ENCODE measurements at places on chromosomes 2 and 18.

- H3K36me3 ChIP-seq, result peaks cover 18% of the 10 kb centered on the region
- H3K27me3 ChIP-seq, result no peaks in the 10 kb centered on the region
- no peak overlapping the region for H3K4me3 ChIP-seq
- no peaks in the 10 kb centered on the region for H3K4me1 ChIP-seq
- no peak overlapping the region for H3K27ac ChIP-seq
Measured at GRCh38 chr2:143482316-143482715, 353.1 kb downstream of the ARHGAP15 start.

- H3K4me1 ChIP-seq, result no peaks in the 10 kb centered on the region
- H3K27ac ChIP-seq, result no peak overlapping the region
- H3K27me3 ChIP-seq, result peaks cover 3% of the 10 kb centered on the region
- DNase-seq, result no peak
- no peaks in the 10 kb centered on the region for H3K36me3 ChIP-seq
- H3K4me3 ChIP-seq, result no peak overlapping the region
Measured at GRCh38 chr2:128425731-128426620, 107.3 kb upstream of the HS6ST1 start.

DNA sequence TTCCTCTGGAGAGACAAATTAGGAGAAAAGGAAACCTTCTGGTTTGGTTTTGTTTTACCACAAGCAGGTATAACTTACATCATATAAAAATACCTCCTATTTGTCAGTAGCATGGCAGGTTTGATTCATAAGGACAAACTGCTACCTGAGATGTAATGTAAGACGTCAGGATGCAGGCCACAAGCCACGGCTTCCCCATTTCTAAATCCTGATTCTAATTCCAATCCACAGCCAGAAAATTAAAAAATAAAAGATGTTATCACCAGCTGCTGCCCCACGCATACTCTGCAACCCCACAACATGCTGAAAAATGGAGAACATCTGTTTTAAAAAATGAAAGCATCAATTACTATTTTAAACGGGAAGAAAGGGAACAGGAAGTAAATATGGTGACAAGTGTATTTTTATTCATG, 197.6 kb downstream of the BCL11A start:
- no peaks in the 10 kb centered on the region for H3K4me1 ChIP-seq
- no peaks in the 10 kb centered on the region for H3K36me3 ChIP-seq
- no peak overlapping the region for H3K4me3 ChIP-seq
- H3K27ac ChIP-seq, result no peak overlapping the region
- no peaks in the 10 kb centered on the region for H3K27me3 ChIP-seq

DNA sequence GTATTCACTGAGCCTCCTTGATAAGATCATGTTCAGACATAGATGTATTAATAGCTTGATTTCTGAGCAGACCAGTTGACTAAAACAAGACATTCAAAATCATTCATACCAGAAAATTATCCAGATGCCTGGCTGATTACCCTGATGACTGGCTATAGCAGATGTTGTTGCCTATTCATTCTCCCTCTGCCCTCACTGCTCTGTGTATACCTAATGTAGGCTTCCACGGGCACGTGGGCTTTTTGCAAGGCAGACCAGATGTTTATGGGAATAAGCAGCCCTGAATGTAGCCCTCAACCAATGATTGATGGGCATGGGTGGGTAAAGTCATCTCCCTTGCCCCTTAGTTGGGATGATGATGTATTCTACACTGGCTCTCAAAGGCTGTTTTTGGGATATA, 289.1 kb downstream of the MBD2 start:
- H3K4me1 ChIP-seq, result no peaks in the 10 kb centered on the region
- H3K4me3 ChIP-seq, result no peak overlapping the region
- no peak for DNase-seq
- H3K27ac ChIP-seq, result no peak overlapping the region

DNA sequence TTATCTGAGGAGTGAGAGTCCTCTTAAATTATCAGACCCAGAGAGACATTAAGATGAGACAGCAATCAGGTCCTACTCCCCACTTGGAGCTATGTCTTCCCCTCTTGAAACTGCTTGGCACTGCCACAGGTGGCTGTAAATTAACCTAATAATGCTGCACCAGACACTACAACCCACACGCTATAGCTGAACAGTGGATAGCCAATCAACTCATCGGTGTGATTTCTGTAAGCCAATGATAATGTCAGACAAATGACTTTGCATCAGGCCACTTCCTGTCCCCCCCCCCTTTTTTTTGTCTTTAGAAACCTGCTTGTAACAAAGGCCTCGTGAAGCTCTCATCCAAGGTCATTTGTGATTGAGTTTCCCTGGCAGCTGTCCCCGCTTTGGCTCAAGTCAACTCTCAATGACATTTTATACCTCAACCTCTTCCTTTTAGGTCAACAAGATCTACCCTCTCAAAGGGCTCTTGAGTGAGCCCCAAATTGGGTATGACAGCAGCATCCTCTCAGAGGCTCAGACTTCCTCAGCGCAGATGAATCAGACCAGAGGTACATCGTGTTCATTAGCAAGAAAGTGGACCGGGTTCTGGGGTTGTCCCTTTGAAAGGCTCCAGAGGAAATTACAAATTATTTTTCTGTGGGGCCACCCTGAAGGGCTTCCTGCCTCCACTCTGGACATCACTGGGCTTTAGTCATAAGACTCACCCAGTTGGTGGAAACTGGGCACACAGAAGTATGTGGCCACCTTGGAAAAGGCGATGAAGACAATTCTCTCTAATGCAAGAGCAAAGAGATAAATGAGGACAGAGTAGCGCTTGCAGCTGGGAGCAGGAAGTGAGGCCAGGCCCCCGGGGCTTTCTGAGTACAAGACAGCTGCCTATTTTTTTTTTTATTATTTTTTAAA, 73.6 kb downstream of the COPS8 start:
- DNase-seq, result no peak
- peaks cover 5% of the 10 kb centered on the region for H3K4me1 ChIP-seq
- H3K27me3 ChIP-seq, result no peaks in the 10 kb centered on the region
- no peaks in the 10 kb centered on the region for H3K36me3 ChIP-seq

DNA sequence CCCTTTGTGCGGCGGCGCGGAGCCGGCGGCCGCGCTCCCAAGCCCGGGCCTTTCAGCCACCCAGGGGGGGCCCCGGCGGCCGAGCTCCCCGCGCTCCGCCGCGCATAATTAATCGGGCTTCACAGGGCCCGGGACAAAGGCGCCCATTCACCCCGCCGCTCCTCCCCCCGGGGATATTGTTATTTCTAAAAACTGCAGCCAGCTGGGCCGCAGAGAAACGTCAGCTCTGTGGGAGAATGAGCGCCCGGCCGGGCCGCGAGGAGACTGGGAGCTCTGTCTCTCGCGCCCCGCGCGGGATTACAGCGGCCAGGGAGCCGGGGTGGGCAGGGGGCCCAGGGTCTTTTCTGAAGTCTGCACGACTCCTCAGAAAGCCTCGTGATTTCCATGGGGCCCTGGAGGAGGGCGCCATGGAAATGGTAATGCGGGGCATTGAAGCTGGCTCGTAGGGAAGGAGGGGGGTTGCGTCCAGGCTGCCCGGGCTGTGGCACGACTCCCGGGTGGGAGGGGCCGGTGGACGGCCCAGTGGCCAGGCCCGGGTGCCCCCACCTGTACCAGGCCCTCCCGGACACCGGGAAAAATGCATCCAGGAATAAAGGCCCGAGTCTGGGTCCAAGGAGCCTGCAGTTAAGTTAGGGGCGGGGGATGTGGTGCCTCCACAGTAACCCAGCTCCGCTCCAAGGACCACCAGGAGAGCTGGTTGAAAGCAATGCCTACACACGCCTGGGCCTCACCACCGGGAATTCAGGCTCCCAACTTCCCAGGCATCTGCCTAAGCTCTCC, 125.3 kb downstream of the ZFP36L2 start:
- H3K27ac ChIP-seq, result no peak overlapping the region
- H3K36me3 ChIP-seq, result no peaks in the 10 kb centered on the region
- no peak for DNase-seq
- no peaks in the 10 kb centered on the region for H3K27me3 ChIP-seq
- no peak overlapping the region for H3K4me3 ChIP-seq
- peaks cover 4% of the 10 kb centered on the region for H3K4me1 ChIP-seq

- H3K4me3 ChIP-seq, result no peak overlapping the region
- H3K27me3 ChIP-seq, result no peaks in the 10 kb centered on the region
- DNase-seq, result no peak
- no peaks in the 10 kb centered on the region for H3K36me3 ChIP-seq
- no peak overlapping the region for H3K27ac ChIP-seq
- H3K4me1 ChIP-seq, result no peaks in the 10 kb centered on the region
Measured at GRCh38 chr18:53566626-53567025, 657.8 kb downstream of the MBD2 start.

DNA sequence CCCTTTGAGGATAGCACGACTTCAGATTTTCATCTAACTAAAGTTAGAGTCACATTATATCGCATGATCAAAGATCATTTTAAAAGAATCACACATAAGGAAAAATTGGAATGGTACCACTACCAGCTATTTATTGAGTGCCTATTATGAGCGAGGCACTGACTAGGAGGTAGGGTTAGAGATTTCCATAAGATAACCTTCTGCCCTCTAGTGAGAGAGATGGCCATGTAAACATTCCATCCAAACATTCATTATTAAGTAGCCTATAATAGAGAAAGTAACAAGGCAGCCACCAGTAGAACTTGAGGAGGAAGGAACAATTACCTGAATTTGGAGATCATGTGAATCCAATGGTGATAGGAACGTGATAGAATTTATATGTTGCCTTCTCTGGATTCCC, 25.4 kb upstream of the GLS start:
- H3K4me1 ChIP-seq, result peaks cover 3% of the 10 kb centered on the region
- DNase-seq, result no peak
- H3K4me3 ChIP-seq, result no peak overlapping the region
- no peak overlapping the region for H3K27ac ChIP-seq

DNA sequence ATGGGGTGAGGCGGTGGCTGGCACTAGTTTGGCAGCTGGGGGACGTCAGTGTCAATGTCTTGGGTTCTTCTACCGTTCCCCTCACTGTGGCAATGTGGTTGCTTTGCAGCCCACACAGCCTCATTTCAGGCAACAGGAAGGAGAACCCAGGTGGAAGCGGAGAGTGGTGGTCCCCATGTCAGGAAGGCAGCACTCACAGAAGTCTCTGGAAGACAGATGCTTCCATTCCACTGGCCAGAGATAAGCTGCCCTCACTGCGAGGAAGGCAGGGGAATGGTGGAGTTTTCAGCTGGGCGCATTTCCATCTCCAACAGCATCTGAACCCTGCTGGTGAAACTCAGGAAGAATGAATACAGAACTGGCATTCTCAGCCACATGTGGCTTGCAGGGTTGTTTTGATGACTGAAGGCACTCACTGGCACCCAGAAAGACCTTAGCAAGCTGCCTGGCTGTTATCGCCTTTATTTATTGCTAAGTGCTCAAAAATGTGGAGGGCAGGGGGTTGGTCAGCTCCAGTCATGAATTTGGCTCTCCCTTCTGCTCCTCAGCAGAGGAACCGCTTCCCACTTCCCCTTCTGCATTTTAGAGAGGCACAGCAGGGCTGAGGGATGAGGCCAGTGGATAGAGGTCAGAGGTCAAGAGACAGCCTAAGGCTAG, 19.4 kb downstream of the KCNIP3 start:
- H3K4me1 ChIP-seq, result no peaks in the 10 kb centered on the region
- DNase-seq, result no peak
- no peaks in the 10 kb centered on the region for H3K27me3 ChIP-seq
- H3K27ac ChIP-seq, result no peak overlapping the region

GRCh38 chr18:60066219-60066975, 166.6 kb downstream of the PMAIP1 start:
- H3K4me3 ChIP-seq, result no peak overlapping the region
- no peak for DNase-seq
- H3K36me3 ChIP-seq, result no peaks in the 10 kb centered on the region
- no peaks in the 10 kb centered on the region for H3K27me3 ChIP-seq

DNA sequence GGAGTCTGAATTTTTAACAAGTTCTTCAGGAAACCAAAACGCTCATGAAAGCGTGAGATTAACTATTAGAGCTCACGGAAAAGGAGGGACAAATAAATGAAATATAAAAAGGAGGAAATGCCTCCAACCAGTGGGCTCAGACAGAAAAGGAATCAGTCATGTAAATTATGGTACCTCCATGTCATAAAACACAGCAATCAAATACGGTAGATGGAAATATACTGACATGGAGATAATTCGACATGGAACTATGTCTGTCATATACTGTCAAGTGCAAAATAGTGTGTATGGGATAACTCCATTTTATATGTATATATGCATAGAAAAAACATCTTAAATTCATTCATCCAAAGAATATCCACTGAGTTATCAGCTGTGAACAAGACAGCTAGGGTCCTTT, 25.9 kb upstream of the CTLA4 start:
- no peaks in the 10 kb centered on the region for H3K36me3 ChIP-seq
- DNase-seq, result no peak
- no peaks in the 10 kb centered on the region for H3K4me1 ChIP-seq
- H3K27me3 ChIP-seq, result no peaks in the 10 kb centered on the region

DNA sequence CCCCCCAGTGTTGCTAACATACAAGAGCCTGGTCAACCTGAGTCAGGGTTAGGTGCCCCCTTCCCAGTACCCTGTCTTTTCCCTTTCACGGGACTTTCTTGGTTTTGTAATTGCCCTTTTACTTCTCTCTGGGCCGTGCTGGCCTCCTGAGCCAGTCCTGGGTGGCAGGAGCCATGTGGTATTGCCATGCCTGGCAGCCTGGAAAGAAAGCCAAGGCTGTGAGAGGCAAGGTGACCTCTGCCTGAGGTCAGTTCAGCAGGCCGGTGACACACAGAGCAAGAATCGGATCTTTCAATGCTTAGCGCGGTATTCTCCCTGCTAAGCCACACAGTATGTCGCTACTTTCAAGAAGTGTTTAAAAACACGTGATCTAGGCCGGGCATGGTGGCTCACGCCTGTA, 52.3 kb downstream of the C18orf63 start:
- no peak overlapping the region for H3K27ac ChIP-seq
- DNase-seq, result no peak
- no peak overlapping the region for H3K4me3 ChIP-seq

Measured in CD4-positive, alpha-beta T cell (primary cell).